ENCODE measurements at places on chromosomes 5 and 9.

GRCh38 chr5:142032747-142033631 is 20.2 kb upstream of the GNPDA1 start:
- no peak for DNase-seq

DNA sequence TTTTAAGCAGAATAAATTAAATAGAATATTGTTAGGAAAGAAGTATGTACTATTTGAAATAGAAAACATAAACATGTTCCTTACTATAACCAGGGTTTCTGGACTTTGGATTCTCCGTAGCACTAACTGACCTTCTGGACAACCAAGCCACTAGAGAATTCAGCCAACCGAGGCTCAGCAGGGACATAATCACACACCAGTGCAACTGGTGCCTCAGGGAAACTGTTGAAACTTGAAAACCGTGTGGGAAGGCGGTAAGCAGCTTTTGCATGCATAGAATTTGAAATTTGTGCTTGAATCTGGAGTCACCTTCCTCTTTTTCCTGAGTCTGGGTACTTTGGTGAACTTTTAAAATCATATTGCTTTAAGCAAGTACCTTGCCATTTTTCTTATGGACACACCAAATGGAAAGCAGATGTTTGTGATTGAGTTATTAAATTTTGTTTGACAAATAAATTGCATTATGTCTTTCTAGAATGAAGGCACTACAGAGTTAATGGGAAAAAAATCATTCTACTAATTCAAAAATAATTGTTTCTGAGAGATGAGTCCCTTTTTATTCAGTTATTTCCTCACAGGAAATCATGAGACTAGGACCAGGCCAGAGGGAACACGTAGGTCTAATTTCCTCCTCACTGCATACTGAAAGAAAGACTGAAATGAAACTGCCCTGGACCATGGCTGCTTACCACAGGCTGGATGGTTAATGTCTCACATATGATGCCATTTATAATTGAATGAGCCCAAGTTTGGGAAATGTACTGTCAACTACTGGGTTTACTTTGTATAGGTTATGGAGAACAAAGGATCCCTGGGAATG is 20.6 kb upstream of the SCAMP1 start:
- no peak for DNase-seq

DNA sequence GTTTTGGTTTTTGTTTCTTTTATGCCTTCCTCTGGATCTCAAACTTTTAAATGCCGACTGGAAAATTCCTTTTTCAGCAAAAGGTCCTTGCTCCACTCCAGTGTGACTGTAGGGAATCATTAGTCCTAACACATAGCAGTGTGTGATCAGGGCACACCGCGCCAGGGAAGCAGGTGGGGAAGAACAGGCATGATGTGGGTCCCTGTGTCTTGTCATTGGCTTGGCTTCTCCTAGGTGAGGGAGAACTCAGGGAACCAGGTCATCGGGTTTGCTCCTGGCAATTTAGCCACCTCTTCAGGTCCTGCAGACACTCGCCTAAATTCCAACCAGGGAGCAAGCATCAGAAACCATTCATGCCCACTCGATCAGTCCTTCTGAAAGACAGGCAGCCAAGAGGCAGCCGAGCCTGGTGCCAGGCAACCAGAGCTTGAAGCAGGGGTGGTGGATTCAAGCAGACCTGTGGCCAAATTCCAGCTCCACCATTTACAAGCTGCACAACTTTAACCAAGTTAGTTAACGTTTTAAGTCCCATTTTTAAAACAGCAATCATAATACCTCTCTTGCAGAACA is 514.2 kb downstream of the BNC2 start:
- no peak for DNase-seq

- no peak for DNase-seq
Measured at GRCh38 chr5:102532123-102532522, 33.3 kb upstream of the SLCO6A1 start.

DNA sequence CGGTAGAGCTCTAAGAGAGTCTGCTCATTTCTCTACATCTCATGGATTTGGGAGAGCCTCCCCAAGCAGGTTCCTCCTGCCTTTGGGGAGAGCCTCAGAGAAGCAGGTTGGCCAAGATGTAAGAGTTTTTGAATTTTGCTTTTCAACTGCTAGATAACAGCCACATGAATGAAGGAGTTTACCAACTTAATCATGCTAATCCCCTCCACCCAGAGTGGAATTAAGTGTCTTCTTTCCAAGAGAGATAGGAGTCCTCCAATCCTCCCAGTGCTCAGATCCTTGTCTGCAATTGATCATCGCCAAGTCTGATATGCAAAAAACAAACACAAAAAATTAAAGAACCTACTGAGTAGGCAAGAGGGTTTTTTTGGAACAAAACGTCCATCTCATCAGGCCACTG is 99.4 kb upstream of the MAP3K1 start:
- DNase-seq: no peak

DNA sequence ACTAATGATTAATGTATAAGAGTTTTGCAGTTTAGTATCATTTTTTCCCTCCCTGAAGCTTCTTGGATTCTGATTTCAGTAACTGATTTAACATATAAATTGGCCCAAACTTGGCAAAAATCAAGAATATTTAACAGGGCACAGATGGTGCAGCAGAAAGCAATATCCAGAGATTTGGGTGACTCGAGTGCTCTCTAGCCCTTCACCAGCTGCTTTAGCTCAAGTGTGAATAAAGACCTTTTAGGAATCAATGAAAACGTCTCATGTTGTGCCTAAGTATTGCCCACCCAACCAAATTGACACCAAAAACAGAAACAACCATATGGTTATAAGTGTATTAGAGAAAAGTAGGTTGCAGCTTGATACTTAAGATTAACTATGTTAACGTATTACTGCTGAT is 933.4 kb upstream of the PTPRD start:
- no peak for DNase-seq

- no peak for DNase-seq
Measured at GRCh38 chr9:8872802-8873201, 1073.2 kb upstream of the DMAC1 start.

Data from stimulated activated CD4-positive, alpha-beta T cell treated with anti-CD3 and anti-CD28 coated beads, Interleukin-15, amount 100 ng/mL, for 24 hours (primary cell).